T-helper 17 cell (primary cell): ENCODE measurements at places on chromosomes 11 and 22. TPM values are rescaled to one million over a fixed set of nuclear protein-coding genes. Genes with fewer than 3 reads are reported as not detected.

The TEX12 gene
- total RNA-seq: 0.52 TPM

- peaks cover 2% of the 10 kb centered on the region for H3K4me1 ChIP-seq
- H3K4me3 ChIP-seq: no peak overlapping the region
- no peak overlapping the region for H3K27ac ChIP-seq
- H3K36me3 ChIP-seq: peaks cover 3% of the 10 kb centered on the region
- no peaks in the 10 kb centered on the region for H3K27me3 ChIP-seq
Measured at GRCh38 chr22:31447337-31447736, 42.3 kb downstream of the EIF4ENIF1 start.

DNA sequence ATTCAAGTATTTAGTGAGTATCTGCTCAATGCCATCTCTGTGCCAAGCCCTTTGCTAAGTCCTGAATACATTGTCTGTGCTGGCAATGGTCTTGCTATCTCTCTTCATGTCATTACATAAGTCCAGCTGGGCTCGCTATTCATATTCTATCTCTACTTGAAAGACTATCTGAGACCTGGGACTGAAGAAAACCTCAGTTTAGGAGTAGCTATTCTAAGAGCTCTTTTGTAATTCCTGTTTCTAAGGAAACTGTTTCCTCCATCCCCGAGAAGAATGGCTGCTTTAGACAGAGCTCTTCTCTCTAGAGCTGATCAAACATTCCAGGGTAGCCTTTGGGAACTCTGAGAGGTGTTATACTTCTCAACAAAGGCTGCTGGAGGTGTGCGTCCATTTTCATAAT lies 33.0 kb downstream of the SLC17A6 start:
- peaks cover 19% of the 10 kb centered on the region for H3K27me3 ChIP-seq
- no peak for DNase-seq
- H3K4me3 ChIP-seq: no peak overlapping the region
- H3K36me3 ChIP-seq: no peaks in the 10 kb centered on the region
- no peaks in the 10 kb centered on the region for H3K4me1 ChIP-seq

GRCh38 chr11:130775306-130776060 lies 140.8 kb downstream of the SNX19 start:
- H3K27me3 ChIP-seq: peaks cover 23% of the 10 kb centered on the region
- peaks cover 5% of the 10 kb centered on the region for H3K4me1 ChIP-seq
- H3K36me3 ChIP-seq: no peaks in the 10 kb centered on the region
- DNase-seq: no peak
- no peak overlapping the region for H3K4me3 ChIP-seq

The DMC1 gene
- total RNA-seq: not detected

DNA sequence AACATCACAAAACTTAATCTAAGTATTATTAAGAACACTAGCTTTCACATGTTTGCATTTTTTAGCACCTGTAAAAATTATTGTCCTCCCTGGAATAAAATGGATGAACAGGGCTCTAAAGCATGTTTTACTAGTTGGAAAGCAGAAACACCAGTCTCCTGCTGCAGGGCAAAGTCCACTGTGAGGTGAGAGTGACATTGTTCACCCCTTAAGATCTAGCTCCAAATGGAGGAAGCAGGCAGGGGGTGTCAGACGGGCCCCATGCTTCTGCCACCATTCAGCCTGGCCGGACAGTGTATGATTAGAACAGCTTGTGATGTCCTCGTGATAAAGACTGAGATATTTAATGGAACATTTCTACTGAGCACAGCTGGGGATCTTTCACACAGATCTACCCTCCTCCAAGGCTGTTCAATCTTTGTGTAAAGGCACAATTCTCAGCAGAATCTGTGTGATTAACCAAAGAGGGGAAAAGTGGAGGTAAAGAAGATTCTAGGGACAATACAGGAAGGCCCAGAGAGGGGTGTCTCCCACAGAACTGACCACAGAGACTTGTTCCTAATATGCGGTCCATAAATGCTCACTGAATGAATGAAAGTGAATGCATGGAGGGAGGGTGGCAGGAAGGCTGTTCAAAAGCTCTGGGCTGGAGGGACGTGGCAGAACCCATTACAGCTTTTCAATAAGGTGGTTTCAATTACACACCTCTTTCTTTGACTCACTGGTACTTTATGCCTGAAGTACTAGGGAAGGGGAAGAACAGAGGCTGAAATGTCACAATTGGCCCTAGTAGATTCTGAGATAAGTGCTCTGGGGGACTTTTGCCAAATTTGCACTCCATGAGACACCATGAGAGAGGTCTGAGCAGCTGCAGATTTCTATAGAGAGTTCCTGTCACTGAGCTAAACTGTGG lies 239.1 kb upstream of the ARHGAP20 start:
- H3K36me3 ChIP-seq: no peaks in the 10 kb centered on the region
- DNase-seq: no peak
- H3K27ac ChIP-seq: no peak overlapping the region
- no peaks in the 10 kb centered on the region for H3K4me1 ChIP-seq
- H3K27me3 ChIP-seq: no peaks in the 10 kb centered on the region

The PRG3 gene
- not detected for total RNA-seq

The CELF1 gene
- total RNA-seq: 127 TPM

DNA sequence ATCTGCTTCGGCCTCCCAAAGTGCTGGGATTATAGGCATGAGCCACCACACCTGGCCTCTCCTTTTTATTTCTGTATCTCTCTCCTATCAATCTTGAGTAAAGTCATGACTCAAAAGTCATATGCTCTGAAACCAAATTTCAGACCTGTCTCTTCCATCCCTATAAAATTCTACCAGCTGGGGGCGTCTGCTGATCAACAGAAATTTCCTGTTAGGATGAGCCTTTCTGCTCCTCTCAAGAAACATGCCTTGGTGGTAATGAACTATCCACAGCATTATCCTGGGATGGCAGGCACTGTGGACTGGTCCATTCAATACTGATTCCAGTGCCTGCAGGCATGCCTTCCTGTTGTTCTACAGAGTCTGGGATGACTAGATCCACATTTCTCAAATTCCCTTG lies 472.6 kb downstream of the NELL1 start:
- H3K4me3 ChIP-seq: no peak overlapping the region
- no peaks in the 10 kb centered on the region for H3K4me1 ChIP-seq
- no peaks in the 10 kb centered on the region for H3K36me3 ChIP-seq
- H3K27ac ChIP-seq: no peak overlapping the region
- no peak for DNase-seq

The PRR5L gene
- 9.2 TPM for total RNA-seq

The SERPING1 gene
- not detected for total RNA-seq

The CARNS1 gene
- total RNA-seq: 7.5 TPM

The MRGPRX4 gene
- total RNA-seq: not detected

DNA sequence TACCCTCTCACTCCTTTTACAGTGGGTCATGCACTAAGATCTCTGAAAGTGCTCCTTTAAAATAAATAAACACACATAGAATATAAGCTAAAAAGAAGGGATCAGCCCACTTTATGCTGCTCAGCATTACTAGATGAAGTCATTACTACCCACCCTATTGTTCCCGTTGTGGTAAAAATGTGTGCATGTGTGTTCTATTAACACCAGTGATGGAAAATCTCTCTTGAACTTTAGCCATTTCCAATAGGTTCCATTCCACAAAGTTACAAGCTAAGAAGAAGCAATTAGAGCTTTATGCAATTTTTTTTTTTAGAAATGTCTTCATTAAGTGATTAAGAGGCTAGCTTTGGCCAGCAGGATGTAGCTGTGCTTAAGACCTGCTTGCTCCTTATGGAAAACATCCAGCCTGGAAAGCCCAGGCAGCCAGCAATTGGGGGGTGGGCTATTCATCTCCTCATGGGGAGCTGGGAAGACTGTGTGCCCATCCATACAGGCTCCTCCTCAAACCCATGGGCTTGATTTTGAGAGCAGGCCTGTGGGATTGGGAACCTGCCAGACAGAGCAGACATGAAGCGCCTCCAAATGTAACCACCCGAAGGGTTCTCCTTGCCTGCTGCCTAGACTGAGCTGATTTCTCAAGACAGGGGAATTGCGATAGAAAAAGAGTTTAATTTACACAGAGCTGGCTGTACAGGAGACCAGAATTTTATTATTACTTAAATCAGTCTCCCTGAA lies 92.9 kb upstream of the PARVA start:
- no peaks in the 10 kb centered on the region for H3K36me3 ChIP-seq
- no peak for DNase-seq
- peaks cover 9% of the 10 kb centered on the region for H3K4me1 ChIP-seq
- H3K27me3 ChIP-seq: no peaks in the 10 kb centered on the region
- H3K27ac ChIP-seq: no peak overlapping the region
- H3K4me3 ChIP-seq: no peak overlapping the region

DNA sequence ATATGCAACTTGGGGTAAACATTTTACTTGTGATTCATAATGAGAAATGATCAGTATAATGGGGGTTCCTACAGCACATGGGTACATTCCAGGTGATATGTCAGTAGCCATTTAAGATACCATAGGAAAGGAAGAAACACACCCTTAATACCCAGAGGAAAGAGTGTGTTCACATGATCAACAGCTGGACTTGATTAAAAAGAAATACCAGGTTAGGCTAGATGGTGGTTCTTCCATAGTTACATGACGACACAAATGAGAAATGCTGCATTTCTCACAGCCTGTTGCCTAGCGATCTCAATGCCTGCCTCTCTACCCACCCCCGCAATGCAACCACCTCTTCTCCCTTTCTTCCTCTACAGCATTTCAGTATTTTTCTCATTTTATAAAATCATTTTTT lies 96.8 kb downstream of the TTC28 start:
- H3K4me3 ChIP-seq: no peak overlapping the region
- H3K27ac ChIP-seq: no peak overlapping the region
- peaks cover 4% of the 10 kb centered on the region for H3K36me3 ChIP-seq
- H3K4me1 ChIP-seq: peaks cover 4% of the 10 kb centered on the region
- peaks cover 29% of the 10 kb centered on the region for H3K27me3 ChIP-seq

The KRTAP5-3 gene
- total RNA-seq: not detected

GRCh38 chr11:122715548-122716440 lies 60.3 kb downstream of the UBASH3B start:
- no peak overlapping the region for H3K4me3 ChIP-seq
- no peak for DNase-seq
- no peaks in the 10 kb centered on the region for H3K27me3 ChIP-seq
- no peak overlapping the region for H3K27ac ChIP-seq

DNA sequence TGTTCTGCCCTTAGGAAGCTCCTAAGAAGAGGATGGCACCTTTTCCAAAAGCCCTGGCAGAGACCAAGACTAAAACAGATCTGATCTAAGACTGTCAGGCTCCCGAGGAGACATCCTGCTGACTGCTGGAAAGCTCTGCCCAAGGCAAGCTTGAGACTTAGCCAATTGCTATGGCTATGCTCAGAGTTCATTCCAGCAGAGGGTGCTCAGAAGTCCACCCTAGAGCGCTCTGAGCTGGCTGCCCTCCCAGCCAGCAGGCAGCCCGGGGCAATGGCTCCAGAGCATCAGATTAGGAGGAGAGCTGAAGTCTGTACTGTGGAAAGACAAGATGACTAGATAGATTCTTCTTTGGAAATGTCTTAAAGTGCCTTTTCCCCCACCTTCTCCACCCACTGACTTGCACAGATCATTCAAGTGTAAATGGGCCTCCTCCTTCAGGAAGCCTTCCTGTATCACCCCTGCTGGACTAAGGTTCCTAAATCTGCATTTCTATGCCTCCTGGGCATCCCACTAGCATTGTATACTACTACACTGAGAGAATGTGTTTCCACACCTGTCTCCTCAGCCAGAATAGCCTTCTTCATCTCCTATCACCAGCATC lies 23.4 kb downstream of the LRRC55 start:
- H3K27ac ChIP-seq: no peak overlapping the region
- H3K4me1 ChIP-seq: no peaks in the 10 kb centered on the region
- H3K36me3 ChIP-seq: peaks cover 3% of the 10 kb centered on the region

DNA sequence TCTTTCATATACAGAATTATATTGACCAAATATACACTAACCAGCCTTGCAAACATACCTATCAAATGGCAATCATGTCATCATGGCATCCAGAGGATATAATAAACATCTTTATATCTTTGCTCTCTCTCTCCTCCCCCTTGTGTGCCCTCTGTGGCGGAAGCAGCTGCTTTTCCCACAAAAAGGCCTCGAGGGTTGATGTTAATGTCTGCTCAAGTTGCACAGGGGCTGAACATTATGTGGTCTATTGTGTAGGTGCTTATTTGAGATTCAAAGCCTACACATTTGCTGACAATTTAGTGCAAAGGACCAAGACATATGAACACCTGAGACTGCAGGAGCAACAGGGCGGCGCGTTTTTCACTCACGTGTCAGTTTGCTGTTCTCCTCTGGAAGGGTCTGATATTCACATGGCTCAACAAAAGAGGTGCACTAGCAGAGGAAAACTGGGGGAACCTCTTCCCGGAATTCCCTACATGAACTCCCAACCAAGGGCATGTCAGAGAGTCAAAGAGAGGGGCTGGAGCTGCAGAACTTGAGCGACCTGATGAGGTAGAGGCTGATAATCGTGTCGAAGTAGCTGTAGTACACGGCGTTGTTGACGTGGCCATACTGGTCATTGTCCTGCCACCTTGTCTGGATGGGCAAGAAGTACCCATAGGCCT lies 138.8 kb downstream of the RCN1 start:
- no peaks in the 10 kb centered on the region for H3K36me3 ChIP-seq
- no peak overlapping the region for H3K27ac ChIP-seq
- peaks cover 37% of the 10 kb centered on the region for H3K27me3 ChIP-seq

DNA sequence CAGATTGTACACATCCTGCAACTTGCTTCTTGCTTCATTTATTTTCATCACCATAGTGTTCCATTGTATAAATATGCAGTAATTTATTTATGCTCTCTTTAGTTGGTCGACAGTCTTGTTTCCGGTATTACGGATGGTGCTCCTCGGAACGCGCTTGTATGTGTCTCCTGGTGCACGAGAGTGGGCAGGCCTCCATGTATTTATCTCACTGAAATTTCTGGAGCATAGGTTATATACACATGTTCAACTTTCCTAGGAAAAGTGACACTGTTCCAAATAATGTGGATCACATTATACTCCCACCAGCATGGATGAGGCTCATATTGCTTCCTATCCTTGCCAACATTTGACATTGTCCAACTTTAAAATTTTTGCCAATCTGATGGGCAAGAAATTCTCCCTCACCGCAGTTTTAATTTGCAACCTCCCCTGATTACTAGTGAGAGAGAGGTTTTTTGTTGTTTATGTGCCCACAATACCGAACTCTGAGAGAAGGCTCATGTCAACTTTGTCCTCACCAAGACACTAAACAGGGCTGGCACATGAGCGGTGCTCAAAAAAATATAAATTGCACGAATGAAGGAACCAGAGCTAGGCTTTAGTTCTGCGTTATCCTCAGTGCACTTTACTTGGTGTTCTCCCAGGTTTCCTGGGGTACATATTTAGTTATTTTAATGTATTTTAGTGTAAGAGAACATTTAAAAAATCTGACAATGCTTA lies 3.8 kb downstream of the CSNK2A3 start:
- H3K4me3 ChIP-seq: no peak overlapping the region
- peaks cover 57% of the 10 kb centered on the region for H3K27me3 ChIP-seq
- H3K4me1 ChIP-seq: peaks cover 2% of the 10 kb centered on the region
- no peak for DNase-seq
- H3K36me3 ChIP-seq: no peaks in the 10 kb centered on the region

GRCh38 chr22:50572965-50573364 lies 5.3 kb downstream of the CPT1B start:
- no peaks in the 10 kb centered on the region for H3K27me3 ChIP-seq
- no peak overlapping the region for H3K4me3 ChIP-seq
- H3K36me3 ChIP-seq: no peaks in the 10 kb centered on the region
- H3K4me1 ChIP-seq: peaks cover 8% of the 10 kb centered on the region
